ENCODE measurements at places on chromosomes 4 and X. TPM values are rescaled to one million over a fixed set of nuclear protein-coding genes. Genes with fewer than 3 reads are reported as not detected.

- DNase-seq, result no peak
Measured at GRCh38 chr4:15245006-15245530, 182.8 kb upstream of the C1QTNF7 start.

DNA sequence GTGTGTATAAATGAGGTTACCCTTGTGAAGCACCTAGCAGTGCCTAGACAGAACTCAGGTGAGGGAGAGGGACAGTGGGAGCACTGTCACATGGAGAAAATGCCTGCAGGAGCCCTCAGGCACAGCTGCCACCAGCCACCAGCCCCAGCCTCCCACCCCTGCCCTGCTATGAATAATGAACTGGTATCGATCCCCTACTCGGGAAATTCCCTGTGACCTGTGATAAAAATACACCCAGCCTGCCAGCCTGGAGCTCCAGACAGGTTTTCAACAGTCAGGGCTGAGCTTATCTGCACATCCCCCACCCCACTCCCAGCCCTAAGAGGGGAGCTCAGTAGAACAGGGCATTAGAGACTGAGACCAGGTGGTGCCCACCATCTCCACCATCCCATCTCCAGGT lies 159.6 kb upstream of the PJA1 start:
- no peak for DNase-seq

- no peak for DNase-seq
Measured at GRCh38 chr4:169185133-169185956, 85.4 kb downstream of the SH3RF1 start.

DNA sequence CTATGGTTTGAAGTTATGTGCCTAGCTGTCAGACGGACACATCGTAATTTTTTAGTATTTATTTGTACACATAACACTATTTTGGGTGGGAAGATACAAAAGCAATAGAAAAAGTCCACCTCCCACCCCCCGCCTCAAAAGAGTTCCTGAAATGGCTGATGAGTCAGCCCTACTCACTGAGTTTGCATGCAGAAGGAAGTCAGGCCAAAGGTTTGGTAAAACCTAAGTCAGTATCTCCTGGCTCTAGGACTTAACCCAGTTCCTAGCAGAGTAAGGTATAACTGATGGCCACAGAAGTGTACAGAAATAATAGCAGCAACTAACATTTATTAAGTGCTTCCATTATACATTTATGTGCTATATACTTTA lies 2.9 kb upstream of the KLHL2 start:
- DNase-seq, result no peak

- no peak for DNase-seq
Measured at GRCh38 chrX:80266979-80267378, 153.3 kb upstream of the TENT5D start.

- DNase-seq, result no peak
Measured at GRCh38 chr4:24615977-24616376, 31.6 kb upstream of the DHX15 start.

- no peak for DNase-seq
Measured at GRCh38 chr4:700587-701264, 4.9 kb upstream of the PCGF3 start.

DNA sequence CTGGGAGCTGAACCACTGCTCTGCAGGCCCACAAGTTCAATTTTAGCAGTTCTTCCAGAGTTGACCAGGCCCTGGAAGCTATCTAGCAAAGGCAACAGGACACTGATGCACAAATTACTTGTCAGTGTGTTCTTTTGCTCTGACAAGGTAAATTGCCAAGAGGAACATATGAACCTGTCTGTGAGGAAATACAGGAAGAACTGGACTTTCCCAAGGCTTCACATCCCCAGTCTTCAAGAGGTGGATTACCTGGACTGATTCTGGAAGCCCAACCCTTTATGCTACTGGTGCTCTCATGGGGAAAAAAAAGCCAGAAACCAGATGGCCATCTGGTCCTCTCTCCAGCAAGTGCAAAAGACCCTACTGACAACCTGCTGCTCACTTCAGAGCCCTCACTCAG lies 1.9 kb upstream of the TMEM185A start:
- DNase-seq, result no peak

- DNase-seq, result no peak
Measured at GRCh38 chr4:109998867-109999584, 86.3 kb downstream of the EGF start.

GRCh38 chr4:184553891-184554290 lies 79.5 kb upstream of the IRF2 start:
- no peak for DNase-seq

- DNase-seq, result no peak
Measured at GRCh38 chr4:110515676-110516075, 39.7 kb downstream of the ENPEP start.

- no peak for DNase-seq
Measured at GRCh38 chr4:24989327-24989726, 41.4 kb downstream of the LGI2 start.

- DNase-seq, result peak; percentile 23
Measured at GRCh38 chr4:169269916-169270809, 593 bp downstream of the SH3RF1 start.

DNA sequence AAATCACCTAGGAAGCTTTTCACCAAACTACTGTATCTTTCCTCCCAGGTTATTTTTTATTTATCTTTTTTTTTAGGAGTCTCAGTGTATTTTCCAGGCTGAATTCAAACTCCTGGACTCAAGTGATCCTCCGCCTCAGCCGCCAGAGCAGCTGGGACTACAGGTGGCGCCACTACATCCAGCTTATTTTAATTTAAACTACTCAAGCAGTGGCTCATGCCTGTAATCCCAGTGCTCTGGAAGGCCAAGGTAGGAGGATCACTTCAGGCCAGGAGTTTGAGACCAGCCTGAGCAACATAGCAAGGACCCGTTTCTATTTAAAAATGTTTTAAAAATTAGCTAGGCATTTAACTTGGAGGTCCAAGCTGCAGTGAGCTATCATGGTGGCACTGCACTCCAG lies 37.8 kb downstream of the LEF1 start:
- no peak for DNase-seq

DNA sequence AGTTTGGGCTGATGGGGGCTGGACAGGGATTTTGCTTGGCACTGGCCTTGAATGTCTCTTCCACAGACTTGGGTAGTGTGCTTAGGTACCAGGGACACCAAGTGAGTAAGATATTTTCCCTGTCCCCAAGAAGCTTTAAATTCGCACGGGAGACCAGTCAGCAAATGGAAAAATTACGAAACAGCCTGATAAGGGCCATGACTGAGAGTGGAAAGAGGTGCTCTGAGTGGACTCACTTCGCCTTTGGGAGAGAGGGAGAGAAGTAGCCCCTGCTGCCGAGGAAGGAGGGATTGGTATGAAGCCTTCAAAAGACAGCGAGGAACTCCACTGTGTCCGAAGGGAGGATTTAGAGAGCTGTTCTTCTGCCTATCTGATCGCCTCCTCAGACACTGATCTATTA lies 2.6 kb downstream of the LSM6 start:
- DNase-seq, result no peak

- DNase-seq, result no peak
Measured at GRCh38 chr4:108690738-108691137, 40.3 kb downstream of the OSTC start.

DNA sequence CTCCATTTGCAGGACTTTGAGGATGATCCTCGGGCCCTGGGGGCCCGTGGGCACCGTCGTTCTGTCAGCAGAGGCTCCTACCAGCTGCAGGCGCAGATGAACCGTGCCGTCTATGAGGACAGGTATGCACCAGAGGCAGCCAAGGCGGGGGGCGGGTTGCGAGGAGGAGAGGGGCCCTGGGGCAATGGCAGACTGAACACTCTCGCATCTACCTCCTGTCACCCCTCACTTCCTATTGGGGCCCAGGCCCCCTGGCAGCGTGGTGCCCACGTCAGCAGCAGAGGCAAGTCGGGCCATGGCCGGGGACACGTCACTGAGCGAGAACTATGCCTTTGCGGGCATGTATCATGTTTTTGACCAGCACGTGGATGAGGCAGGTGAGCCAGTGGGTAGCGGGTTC lies 2.0 kb downstream of the WDR13 start:
- DNase-seq, result no peak

DNA sequence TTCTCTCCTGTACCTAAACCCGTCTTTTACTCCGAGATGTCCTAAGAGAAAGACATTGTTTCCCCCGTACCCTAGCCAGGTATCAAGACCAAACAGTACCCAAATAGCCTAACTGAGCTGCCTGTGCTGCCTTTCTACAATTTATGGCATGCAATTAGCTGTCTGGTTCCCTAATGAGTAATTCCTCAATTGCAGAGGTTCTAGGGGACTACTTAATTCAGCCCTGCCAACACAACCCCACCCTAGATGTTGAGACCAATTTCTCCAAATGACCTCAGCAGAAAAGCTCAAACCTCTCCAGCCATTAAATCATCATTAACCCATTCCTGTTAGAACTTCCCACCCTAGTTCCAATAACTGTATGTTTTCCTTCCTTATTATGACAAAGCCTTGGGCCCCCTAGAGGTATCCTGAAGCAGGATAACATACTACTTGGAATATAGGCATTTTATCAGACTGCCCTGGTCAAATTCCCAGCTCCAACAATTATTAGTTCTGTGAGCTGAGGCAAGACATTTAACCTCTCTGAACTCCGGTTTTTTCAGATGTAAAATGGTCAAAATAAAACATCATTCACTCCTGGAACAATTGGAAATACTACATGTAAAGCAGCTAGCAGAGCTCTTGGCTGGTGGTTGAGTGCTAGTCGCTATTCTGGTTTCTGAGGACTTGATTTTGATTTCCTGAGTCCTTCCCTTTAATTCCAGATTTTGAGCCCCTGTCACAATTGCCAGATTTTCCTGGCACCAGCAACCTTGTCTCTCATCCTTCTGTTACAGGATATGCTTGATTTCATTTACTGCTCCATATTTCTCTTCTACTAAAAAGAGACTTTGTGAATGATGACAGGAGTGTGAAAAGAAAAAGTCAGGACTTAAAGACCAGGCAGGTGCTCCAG lies 244.6 kb upstream of the TENM3 start:
- DNase-seq, result no peak

GRCh38 chr4:71872767-71873415 lies 89.0 kb upstream of the GC start:
- DNase-seq, result no peak

DNA sequence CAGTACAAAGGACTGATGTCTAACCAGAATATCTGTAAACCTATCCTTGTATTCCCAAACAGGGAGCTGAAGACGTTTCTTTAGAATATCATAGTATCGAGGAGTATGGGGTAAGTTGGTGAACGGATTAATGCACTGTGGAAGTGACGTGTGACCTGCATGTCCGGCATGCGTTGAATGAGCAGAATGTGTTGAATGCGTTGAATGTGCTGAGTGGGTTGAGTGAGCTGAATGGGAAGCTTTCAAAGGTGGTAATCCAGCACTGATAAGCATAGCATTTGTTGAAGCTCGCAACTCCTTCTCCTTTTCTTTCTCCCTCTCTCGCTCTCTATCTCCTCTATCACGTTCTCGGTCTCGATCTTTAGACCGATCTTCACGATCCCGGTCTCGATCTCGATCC lies 8.1 kb downstream of the DHX15 start:
- DNase-seq, result no peak

DNA sequence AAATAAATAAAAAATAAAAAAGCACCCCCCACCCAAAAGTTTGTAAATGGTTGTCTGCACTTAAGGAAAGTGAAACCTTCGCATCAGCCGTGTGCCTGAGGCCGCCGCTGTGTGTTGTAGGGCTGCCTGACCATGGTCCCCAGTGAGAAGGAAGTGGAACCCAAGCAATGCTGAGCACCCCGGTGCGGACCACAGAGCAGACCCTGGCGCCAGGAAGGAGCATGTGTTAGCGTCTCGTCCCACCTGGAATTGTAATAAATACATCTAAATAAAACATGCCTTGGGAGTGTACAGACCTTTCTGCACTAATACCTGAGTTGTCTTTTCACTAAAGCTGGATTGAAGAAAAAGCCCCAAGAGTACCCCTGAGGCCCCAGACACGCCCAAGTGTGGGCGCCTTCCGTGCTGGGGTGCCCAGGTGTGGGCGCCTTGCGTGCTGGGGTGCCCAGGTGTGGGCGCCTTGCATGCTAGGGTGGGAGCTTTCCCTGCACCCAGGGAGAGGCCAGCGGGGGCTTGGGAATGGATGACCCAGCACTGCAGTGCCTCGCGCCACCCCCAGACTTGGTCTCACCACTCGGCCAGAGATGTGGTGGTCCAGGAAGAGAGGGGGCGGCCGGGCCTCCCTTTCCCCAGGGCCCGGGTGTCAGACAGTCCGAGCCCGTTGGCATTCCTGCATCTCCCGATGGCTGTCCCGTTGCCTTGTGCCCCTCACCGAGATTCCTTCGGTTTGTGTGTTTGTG lies 33.7 kb downstream of the HTT-AS start:
- DNase-seq, result no peak

- DNase-seq, result no peak
Measured at GRCh38 chr4:2301225-2301642, 39.3 kb upstream of the MXD4 start.

DNA sequence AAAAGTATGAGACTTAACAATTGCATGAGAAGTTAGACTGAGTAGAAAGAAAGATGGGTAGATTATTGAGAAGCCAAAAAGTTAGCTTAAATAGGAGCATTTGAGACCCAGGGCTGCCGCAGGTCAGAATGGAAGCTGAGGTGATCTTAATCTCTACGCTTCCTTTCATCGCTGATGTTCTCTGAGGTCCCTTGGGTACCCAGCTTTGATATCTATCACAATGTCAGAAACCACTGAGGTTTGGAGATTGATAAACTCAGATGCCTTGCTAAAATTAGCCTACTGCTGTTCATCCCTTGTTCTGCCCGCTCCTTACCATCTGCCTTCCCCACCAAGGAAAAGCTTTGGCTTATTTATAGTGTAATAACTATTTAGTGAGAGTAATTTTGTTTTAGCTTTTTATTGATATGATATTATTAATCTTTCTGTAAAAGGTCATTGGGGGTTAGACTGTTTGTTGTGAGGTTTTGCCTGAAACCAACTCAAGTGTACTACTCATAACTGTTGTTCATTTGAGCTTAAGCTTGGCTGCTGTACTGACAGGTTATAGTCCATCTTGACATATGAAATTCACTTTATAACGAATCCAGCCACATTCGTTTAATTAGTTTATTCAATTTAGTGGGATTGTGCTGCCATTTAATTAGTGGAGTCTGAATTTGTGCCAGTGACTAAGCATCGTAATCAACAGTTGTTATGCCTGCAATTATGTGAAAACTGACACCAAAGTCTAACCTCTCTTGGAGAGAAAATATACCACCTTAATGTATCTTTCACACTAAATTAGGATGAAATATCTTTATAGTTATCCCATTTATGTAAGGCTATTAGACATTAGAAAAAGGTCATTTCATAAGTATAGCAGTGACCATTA lies 15.1 kb downstream of the MCUB start:
- DNase-seq, result no peak

GRCh38 chr4:110190249-110190648 lies 8.2 kb downstream of the ELOVL6 start:
- no peak for DNase-seq

GRCh38 chrX:42054256-42054655 lies 130.9 kb upstream of the CASK start:
- no peak for DNase-seq

Gene MUC7
- total RNA-seq, result not detected

Gene YY2
- 2.5 TPM for total RNA-seq

Gene MAP7D2
- not detected for total RNA-seq

Gene RRH
- not detected for total RNA-seq

Gene ZNF718
- 7.2 TPM for total RNA-seq

Gene NPFFR2
- not detected for total RNA-seq

Gene KLKB1
- total RNA-seq, result 1.5 TPM

Gene MAGEA11
- total RNA-seq, result not detected

Gene KIT
- 7.5 TPM for total RNA-seq

Gene IL3RA
- total RNA-seq, result 3.3 TPM

Gene STK26
- total RNA-seq, result 1.7 TPM

Gene GLOD5
- not detected for total RNA-seq

Gene ADRA2C
- 3.1 TPM for total RNA-seq

Gene MAML3
- 9.6 TPM for total RNA-seq

Gene NHSL2
- total RNA-seq, result 26.5 TPM

Gene FAM241A
- 3.3 TPM for total RNA-seq

Gene MAP7D3
- total RNA-seq, result 19.7 TPM

Gene FBXL5
- 150 TPM for total RNA-seq

Gene NALF2
- total RNA-seq, result not detected

All from tibial nerve (tissue), 4 donors.